Skeletal muscle tissue (tissue), 5 donors: ENCODE measurements at places on chromosomes 7 and 10. TPM values are rescaled to one million over a fixed set of nuclear protein-coding genes. Genes with fewer than 3 reads are reported as not detected.

The ACBD7 gene
- 1.6 TPM for total RNA-seq

The AMZ1 gene
- under 0.01 TPM for total RNA-seq

The LRRD1 gene
- 0.52 TPM for total RNA-seq

The PRR15 gene
- total RNA-seq, result not detected

The KEL gene
- total RNA-seq, result 3.1 TPM

The GBF1 gene
- total RNA-seq, result 17.7 TPM

The ABCB4 gene
- total RNA-seq, result under 0.01 TPM

The TFPI2 gene
- total RNA-seq, result 1.0 TPM

The CDCA7L gene
- 19.8 TPM for total RNA-seq

The SP8 gene
- not detected for total RNA-seq

The TMEM225B gene
- total RNA-seq, result 0.52 TPM

The ASZ1 gene
- total RNA-seq, result not detected

The OR6V1 gene
- total RNA-seq, result not detected

The NEBL gene
- total RNA-seq, result 6.8 TPM

The TCF7L2 gene
- 33.9 TPM for total RNA-seq

The RNF148 gene
- 0.52 TPM for total RNA-seq

The TET1 gene
- total RNA-seq, result 15.1 TPM

The MMP21 gene
- under 0.01 TPM for total RNA-seq

The OR2A7 gene
- total RNA-seq, result not detected

The OR2A5 gene
- total RNA-seq, result not detected

The SFXN2 gene
- 4.2 TPM for total RNA-seq

The BNIP3 gene
- total RNA-seq, result 20.9 TPM

The ANXA8L1 gene
- 0.52 TPM for total RNA-seq

The MEST gene
- total RNA-seq, result 446 TPM

The TUBAL3 gene
- total RNA-seq, result not detected
